ENCODE measurements at places on chromosomes 6 and 20.

DNA sequence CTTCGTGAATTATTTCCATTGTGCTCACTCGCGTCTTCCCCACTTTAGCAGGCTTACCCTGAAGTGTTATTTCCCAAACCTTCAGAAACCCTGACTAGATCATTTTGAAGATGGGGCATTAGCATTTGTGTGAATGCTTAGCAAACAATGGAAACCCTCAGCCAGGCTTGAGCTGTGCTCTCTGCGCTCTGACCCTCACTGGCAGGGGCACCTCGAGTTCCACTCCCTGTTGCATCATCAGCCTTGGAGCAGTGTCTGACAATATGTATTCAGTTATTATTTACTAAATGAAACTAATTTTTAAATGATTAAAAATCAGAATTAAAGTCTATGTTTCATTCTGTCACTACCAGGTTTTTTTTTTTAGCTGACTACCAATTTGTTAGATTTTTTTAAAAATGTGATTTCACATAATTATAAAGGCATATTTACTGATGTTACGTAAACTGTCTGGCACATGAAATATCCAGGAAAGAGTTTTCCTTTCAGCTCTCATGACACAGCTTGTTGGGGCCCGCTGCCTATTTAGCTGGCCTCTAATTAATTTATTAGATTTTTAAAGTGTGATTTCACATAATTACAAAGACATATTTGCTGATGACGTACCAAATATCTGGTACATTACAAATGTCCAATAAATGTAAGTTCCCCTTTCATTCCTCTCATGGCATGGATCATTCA is 155.2 kb downstream of the PACRG start:
- no peak for DNase-seq

GRCh38 chr6:156146891-156147290 is 630.3 kb upstream of the ARID1B start:
- no peak for DNase-seq

GRCh38 chr6:71309656-71310055 is 21.0 kb downstream of the OGFRL1 start:
- DNase-seq, result no peak

DNA sequence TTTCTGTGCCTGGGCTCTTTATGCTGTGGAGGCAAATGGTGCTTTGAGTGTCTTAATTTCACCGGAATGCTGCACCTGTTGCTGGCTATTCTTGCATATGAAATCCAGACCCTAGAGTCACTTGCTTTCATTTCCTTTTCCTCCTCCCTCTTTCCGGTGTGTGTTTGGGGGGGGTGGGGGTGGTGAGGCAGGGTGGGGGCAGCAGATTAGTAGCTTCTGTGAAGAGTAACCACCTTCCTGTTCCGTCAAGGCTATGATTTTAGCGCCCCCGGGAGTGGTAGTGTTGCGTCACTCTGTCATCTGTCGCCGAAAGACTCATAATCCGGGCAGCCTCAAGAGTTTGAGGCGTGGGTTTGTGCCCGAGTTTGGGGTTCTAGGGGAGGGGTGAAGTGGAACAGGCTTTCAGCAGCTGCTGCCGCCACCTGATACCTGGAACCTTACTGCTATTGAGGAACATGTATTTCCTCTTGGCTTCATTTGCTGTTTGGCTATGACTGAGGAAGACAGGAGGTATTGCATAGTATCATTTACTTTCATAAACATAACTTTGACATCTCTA is 49.1 kb downstream of the UTRN start:
- no peak for DNase-seq

DNA sequence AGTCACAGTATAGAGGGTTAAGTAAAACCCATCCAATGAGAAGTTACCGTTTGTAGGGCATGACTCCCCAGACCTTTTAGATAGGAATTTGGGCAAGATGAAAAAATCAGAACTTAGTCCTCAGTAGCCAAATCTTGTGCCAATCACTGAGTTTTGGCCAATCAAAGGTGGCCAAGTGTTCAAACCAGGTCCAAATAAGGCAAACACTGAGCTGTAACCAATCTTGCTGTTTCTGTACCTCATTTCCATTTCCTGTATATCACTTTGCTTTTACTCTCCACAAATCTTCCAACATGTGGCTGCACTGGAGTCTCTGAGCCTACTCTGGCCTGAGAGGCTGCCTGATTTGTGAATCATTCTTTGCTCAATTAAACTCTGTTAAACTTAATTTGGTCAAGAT is 81.8 kb upstream of the GPR6 start:
- no peak for DNase-seq

DNA sequence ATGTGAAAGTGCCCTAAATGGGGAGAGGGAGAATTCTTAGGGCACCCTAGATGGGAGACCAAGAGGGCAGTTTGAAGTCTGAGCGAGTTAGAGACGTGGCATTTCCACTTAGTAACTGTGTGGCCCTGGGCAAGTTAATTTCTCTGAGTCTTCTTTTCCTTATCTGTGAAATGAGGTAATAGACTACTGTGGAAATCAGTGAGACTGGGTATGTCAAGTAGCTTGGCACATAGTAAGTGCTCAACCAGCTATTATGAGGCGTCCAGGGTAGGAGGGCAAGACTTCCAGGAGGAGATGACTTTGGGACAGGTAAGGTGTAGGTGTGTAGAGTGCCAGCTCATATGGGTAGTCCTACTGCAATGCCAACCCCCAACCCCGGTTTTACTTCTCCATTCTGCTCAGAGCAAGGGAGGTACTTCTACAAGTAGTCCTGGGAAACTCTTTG is 770 bp downstream of the KIF3B start:
- peak; percentile 59 for DNase-seq

DNA sequence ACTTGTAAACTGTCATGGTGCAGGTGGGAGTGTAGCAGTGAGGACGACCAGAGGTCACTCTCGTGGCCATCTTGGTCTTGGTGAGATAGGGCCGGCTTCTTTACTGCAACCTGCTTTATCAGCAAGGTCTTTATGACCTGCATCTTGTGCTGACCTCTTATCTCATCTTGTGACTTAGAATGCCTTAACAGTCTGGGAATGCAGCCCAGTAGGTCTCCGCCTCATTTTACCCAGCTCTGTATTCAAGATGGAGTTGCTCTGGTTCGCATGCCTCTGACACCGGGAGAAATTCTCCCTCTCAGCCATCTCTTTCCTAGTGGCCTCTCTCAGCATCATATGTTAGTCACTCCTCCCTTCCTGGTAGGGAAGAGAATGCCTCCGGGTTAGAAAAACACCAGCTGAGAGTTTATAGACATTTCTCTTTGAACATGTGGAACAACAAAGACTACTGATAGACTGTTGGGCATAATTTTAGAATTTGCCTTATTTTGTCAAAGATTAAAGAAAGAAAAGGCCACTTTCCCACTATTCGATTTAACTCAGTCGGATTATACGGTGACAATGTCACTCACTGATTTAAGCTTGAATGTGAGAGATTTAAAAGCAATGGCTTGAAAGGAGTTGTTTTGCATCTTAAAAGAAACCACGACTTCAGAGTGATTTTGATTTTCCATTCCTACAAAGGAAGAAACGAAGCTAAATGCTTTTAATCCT is 67.9 kb upstream of the SNX9 start:
- no peak for DNase-seq

DNA sequence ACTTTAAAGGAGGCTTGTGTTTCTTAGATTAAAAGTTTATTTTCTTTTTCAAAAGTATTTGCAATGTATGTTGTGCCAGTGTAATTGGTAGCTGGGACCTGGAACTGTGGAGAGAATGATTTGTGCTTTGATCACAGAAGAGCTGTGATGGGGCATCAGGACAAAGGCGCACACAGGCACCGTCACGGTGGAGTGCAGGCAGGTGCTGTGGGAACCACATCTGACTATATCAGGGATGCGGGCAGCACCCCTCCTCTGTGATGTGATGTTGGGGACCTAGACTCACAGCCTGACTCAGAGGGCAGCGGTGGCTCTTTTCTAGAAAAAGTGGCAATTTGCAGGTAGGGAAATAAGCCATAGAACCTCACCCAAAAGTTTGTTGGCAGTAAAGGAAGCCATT is 34.5 kb downstream of the SYTL3 start:
- no peak for DNase-seq

DNA sequence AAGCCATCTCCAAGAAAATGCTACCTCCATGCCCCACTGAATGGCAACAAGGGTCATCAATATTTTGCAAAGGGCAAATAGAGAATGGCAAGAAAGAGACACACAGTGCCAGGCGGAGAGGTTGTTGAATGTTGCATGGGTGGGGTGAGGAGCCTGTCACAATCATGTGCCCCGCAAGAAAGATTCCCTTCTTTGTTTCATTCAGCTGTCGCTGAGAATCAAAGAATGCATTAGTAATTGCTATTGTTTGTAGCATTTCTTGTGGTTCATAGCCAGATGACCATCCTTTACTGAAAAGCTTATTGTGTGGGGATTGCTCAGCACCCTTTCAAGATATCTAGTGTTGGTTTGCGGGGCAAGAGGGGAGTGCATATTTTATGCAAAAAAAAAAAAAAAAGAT is 166.5 kb upstream of the QKI start:
- no peak for DNase-seq

- DNase-seq, result no peak
Measured at GRCh38 chr6:138450445-138450844, 46.4 kb downstream of the HEBP2 start.

DNA sequence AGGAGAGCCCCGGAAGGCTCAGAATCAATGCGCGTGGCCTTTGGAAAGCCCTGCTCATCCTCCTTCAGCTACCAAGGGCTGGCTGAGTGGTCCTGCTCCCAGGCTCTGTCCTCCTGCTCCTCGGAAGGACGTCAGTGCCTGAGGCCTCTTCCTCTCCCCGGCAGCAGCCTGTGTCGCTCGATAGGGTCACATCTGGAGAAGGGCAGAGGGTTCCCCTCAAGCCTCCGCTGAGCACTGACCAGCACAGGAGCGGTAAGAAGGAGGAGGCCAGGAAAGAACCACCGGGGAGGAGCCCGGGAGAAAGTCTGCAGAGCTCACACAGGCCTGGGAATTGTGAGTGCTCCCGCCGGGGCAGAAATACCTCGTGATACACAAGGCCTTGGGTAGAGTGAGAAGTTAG is 21.2 kb downstream of the KIF25 start:
- no peak for DNase-seq

DNA sequence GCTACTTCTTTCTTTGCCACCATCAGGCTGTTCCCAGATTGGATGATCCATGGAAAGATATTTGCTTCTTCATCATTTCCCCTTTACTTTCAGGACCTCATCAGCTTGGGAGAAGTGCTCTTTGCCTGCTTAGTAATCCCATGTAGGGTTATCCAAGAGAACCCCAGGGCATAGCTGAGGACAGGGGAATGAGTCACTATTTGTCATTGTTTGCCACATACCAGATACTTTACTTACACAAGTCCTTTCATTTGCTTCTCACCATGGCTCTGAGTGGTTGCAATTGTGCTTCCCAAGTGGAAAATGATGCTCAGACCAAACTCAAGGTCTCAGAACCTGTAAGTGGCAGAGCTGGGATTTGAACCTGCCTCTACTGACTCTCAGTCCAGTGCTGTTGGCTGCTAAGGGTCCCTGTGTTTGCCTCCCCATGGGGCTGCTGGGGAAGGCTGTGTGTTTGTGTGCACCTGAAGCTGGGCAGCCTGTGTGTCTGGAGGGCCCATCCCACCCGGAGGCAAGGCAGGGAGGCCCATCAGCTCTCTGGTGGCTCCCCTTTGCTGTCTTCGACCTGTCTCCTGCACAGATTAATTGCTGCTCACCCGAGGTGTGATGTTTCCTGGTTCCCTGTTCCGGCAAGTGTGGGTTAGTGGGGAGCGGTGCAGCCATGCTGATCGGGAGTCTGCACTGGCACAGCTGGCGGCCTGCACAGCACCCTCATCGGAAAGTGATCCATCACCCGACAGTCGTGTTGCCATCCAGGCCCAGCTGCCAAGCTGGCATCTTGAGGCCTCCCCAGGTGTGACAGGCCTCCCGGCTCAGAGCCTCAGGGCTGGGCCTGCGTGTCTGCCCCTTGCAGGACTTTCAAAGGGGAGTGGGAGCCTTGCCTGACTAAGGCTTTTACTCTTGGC is 228.8 kb downstream of the DHX35 start:
- DNase-seq, result no peak

DNA sequence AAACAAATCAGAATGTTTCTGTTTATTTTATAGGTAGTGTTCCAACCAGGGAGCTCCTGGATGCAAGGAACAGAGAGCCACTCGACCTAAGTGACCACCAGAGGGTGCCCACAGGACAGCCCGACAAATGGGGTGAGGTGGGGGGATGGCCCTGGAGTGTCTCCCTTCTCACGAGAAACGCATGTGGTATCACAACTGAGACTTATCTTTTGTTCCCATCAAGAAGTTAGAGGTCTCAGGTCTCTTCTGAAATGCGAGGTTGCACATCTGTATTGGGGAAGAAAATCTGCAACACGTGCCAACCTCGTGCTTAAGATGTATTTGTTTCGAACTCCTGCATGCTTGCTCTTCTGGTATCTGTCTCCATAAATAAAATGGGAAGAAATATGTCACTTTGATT is 104.0 kb downstream of the ISM1 start:
- DNase-seq, result no peak

GRCh38 chr6:170042596-170043118 is 248.2 kb downstream of the DLL1 start:
- no peak for DNase-seq

DNA sequence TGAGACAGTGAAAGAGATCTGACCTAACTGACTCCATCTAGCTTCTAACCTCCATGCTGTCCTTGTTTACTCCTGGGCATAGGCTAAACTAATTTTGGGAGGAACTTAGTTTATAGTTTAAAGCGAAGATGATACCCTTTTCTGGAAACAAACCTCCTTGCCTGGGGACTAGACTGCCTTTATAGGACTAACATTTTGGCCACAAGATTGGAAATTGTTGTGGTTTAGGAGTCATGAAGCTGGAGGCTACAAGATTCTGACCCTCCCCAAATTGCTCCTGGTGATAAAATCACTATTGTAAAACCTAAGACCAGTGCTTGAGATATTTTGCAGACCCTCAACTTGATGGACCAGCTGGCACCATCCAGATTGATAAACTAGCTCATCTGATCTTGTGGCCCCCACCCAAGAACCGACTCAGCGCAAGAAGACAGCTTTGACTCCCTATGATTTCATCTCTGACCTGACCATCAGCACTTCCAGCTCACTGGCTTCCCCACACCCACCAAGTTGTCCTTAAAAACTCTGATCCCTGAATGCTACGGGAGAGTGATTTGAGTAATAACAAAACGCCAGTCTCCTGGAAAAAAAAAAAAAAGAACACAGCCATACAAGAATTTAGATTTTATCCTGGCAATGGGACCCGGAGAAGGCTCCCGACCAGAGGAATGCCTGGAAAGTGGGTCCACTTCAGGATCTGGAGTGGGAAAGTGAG is 63.0 kb downstream of the ABHD12 start:
- DNase-seq, result no peak

DNA sequence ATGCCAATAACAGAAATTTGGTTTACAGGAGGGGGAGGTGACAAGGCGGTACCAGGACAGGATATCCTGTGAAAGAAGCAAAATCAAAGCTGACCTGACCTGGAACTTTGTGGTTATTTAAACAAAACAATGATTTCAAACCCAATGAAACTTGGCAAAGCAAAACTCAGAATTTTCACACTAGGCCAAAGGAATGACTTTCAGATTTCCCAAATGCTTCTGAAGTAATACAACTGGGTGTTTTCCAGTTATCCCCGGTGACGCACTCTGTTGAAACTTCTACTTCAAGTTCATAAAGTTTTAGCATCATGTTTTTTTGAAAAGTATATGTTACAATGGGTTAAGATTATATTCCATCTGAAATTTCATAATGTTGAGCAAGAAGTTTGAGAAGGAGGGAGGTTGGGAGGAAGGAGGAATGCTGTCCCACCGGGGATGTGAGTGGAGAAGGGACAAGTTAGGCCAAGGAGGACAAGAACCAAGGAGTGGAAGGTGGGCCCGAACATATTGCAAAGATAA is 78.1 kb upstream of the TRAF3IP2 start:
- DNase-seq, result no peak

GRCh38 chr6:86686496-86686895 is 250.8 kb upstream of the HTR1E start:
- no peak for DNase-seq

- no peak for DNase-seq
Measured at GRCh38 chr6:98777762-98778161, 56.6 kb upstream of the POU3F2 start.

Measured in HL-60 (cell line).